ENCODE measurements at places on chromosomes 7 and 10.
A peak's percentile ranks its signal among the peaks of the same experiment; 100 is the strongest.

- DNase-seq: no peak
Observed at GRCh38 chr7:96962221-96962885, 43.0 kb upstream of the DLX6 start.

GRCh38 chr7:90850066-90850465, 253.9 kb downstream of the CDK14 start:
- DNase-seq: no peak

- no peak for DNase-seq
Observed at GRCh38 chr10:77404810-77405209, 232.8 kb downstream of the KCNMA1 start.

- no peak for DNase-seq
Observed at GRCh38 chr10:50216418-50216817, 34.9 kb downstream of the ASAH2 start.

GRCh38 chr10:79238158-79238520, 109.1 kb upstream of the PPIF start:
- no peak for DNase-seq

GRCh38 chr10:126101325-126101724, 205.0 kb downstream of the FANK1 start:
- no peak for DNase-seq

- no peak for DNase-seq
Observed at GRCh38 chr7:122518488-122518887, 180.4 kb downstream of the RNF133 start.

- peak; percentile 70 for DNase-seq
Observed at GRCh38 chr7:2508327-2509215, 11.0 kb upstream of the LFNG start.

GRCh38 chr10:130542761-130543160, 406.6 kb downstream of the GLRX3 start:
- no peak for DNase-seq

GRCh38 chr7:30510124-30511075, 5.8 kb upstream of the GGCT start:
- peak; percentile 23 for DNase-seq

- DNase-seq: no peak
Observed at GRCh38 chr10:13938950-13939349, 352.2 kb downstream of the PRPF18 start.

- no peak for DNase-seq
Observed at GRCh38 chr10:43058716-43059335, 18.0 kb upstream of the RET start.

DNA sequence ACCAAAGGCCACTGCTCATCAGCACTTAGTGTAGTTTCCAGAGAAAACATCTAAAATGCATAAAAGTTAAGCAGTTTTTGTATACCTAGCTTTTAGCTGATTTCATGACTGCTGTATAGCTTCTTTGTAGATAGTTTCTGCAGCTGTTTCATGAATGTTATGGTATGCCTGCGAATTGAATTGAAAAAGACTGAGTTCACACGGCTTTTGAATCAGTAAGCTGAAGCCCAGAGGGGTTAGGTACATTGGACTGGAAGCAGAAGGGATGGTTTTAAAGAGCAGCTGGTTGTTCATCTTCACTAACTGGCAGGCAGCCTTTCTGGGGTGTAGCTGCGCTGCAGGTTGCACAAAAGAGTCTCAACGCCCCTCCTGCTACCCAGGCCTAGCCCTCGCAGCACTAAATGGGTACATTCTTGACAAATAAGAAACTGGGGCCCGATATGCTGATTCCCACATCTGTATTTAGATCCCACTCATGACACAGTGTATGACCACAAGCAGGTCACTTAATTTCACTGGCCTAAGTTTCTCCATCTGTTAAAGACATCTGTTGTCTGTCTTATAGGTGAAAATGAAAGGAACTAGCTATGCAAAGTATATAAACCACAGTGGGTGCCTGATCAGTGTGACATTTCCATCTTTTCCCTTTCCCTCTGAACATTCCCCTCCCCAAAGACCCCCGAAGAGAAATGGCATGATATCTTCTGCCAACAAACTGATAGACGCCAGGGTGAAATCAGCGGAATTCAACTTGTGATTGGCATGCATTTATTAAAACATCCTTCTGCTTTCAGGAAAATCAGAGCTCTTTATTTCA, 85.9 kb upstream of the AGBL3 start:
- no peak for DNase-seq

DNA sequence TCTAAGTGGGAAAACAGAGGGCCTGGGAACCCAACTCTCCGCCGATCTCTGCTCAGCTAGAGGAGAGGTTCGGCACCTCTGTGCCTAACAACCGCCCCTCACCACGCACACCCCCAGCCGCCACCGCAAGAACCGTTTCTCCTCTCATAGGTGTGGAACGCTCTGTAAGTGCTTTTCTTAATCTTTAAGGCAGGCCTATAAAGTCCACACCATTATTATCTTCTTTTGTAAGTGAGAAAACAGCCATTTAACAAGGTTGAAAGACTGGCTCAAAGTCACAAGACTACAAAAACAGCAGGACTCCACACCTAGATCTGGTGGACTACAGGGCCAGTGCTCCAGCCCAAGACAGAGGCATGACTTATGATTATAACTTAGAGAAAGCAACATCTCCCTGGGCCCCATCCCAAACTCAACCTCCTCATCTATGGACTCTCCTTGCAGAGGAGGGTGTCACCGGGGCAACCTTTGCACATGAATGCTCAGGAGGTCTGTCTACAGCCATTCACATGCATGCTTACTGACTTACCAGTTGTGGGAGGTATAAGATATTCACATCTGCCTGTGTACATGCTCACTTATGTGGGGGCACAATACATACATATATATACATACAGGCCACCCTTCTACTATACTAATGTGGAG, 7.9 kb upstream of the NKX2-3 start:
- no peak for DNase-seq

GRCh38 chr7:144691240-144691639, 144.6 kb downstream of the TPK1 start:
- DNase-seq: no peak

DNA sequence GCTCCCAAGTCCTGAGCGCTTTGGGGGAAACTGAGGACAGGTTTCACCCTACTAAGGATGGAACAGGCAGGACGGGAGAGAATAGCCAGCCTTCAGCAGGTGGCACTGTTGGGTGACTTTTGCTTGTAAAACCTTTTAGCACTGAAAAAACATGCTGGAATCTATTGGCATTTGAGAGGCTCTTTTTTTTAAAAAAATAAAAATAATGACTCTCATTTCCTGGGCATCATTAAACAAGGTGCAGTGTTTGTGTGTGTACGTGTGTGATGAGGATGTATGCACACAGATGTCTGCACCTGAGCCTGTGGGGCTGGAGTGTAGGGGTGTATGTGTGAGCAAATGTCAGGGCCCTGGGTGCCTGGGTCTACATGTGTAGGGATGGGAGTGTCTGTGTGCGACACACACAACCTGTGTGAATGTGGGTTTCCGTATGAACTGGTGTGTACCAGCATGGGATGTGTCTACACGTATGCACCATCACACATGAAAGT, 177.9 kb downstream of the RPS24 start:
- DNase-seq: no peak

- no peak for DNase-seq
Observed at GRCh38 chr10:116194061-116194460, 78.9 kb downstream of the GFRA1 start.

DNA sequence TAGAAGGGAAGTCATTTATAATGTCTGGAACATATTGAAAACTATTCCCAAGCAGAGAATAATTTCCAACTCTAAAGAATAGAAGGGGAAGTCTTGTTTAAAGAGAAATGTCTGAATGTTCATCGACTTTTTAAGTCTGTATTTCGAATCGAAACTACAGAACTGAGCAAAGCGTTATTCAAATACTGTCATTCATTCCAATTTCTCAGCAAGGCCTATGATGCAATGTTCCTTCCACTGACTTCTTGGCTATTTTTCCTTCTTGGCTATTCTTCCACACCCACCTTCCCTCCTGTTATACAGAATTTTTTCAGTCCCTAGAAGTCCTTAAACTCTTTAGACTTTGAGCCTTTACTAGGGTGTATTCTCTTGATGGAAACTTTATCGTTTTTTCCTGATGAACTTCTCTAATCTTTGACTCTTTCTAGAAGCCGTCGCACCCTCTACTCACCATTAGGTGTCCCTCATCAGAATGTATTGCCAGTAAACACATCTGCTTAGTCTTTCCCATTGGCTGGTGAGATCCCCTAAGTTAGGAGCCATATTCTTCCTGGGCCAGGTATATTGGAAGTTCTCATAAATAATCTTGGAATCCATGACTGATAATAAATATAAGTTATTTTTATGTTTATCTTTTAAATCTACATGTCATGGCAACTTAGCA, 235.7 kb upstream of the CCDC6 start:
- DNase-seq: no peak

DNA sequence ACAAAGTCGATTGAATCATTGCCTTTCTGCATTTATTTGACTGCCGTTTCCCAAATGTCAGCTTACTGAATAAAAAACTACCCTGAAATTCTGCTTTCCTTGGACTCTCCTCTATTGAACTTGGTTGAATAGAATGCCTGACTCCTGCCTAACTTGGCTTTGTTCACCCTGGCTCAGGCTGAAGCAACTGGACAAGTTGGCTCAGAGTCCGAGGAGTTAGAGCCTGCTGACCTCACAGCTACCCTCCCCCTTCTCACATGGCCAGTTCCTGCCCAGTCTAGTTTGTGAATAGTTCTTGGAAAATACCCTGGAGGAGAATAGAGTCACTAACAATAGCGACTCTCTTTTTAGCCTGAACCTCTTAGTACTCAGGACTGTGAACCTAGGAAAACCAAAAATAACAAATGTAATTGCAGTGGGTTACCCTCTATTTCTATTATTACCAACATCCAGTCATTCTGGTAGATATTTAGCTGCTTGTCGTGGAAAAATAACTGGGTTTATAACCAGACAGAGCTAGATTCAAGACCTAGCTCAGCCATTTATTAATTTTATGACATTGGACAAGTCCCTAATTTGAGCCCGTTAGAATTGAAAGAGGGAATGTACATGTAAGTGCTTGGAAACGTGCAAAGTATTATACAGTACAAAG, 17.3 kb upstream of the NRBF2 start:
- no peak for DNase-seq

Measured in activated CD4-positive, alpha-beta T cell treated with anti-CD3 and anti-CD28 coated beads for 4 hours (primary cell).